ENCODE measurements at places on chromosomes 1 and 21. TPM values are rescaled to one million over a fixed set of nuclear protein-coding genes. Genes with fewer than 3 reads are reported as not detected.

The CYP4B1 gene
- total RNA-seq, result not detected

The ITLN2 gene
- total RNA-seq, result not detected

The LRRIQ3 gene
- 0.12 TPM for total RNA-seq

The MX2 gene
- total RNA-seq, result 0.87 TPM

The RO60 gene
- 121 TPM for total RNA-seq

The NBPF26 gene
- total RNA-seq, result 32.7 TPM

The BMP8A gene
- total RNA-seq, result 0.11 TPM

The SPRR1A gene
- total RNA-seq, result not detected
